ENCODE measurements at places on chromosomes 5 and 9.

GRCh38 chr5:1067141-1068121 lies 44.4 kb downstream of the SLC12A7 start:
- no peak for DNase-seq

DNA sequence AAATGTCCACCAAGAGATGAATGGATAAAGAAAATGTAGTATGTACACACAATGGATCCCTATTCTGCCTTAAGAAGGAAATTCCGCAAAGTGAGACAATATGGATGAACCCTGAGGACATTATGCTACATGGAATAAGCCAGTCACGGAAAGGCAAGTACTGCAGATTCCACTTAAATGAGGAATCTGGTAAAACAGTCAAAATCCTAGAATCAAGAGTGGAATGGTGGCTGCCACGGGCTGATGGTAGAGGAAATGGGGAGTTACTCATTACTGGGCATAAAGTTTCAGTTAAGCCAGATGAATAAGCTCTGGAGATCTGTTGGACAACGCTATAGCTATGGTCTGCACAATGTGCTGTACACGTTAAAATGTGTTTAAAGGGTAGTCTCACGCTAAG lies 47.2 kb downstream of the STK10 start:
- DNase-seq = no peak

DNA sequence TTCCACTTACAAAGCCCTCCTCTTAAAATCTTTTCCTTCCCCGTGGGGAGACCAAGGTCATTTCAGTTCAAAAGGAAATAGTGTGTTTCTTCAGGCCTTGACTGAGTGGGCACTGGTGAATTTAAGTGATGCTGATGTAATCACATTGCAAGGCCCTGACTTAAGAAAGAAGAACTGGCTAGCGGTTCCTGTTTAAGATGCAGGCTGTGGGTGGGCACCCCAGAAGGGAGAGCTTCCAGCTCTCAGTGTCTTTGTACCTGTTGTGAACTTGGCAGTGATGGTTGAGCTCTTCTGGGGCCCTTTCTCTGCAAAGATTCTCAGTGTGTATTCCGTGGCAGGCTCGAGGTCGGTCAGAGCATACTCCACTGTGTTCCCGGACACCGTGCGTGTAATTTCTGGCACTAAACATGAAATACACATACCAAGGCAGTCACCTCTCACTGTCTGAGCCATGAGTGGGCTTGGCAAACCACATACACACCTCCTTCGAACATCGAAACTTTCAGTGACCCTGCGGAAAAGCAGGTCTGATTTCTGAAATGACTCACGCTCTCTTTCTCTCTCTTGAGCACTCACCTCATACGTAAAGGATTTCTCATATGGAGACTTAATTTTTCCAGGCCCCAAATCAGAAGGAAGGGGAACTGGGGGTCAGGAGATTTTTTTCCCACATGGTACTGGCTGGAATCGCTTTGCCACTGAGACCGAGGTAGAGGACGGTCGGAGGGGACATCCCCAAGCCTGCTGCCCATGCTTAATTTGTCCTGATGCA lies 81.9 kb downstream of the TNC start:
- DNase-seq = no peak

GRCh38 chr5:32135086-32135485 lies 39.0 kb downstream of the GOLPH3 start:
- DNase-seq = no peak

DNA sequence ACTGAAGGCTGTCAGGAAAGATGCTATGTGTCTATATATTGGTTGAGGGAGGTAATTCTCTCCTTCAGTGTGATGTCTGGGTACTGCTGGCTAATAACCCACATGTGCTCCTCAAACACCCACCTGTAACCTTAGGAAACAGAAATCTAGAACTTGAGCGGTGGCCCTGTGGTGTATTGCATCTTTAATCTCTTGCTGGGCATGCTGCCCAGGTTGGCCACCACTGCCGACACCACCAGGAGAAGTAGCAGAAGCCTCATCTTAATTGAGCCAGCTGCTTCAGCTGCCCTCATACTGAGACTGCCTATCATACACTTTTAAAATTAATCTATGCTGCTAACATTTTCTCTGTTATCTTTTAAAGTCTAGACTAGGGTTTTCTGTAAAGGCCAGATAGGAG lies 103.5 kb upstream of the C5orf63 start:
- no peak for DNase-seq

GRCh38 chr9:97529363-97530076 lies 28.1 kb downstream of the TMOD1 start:
- DNase-seq = no peak

GRCh38 chr9:89455356-89455824 lies 42.5 kb downstream of the SEMA4D start:
- DNase-seq = no peak

- DNase-seq = no peak
Measured at GRCh38 chr9:133581513-133582343, 27.5 kb downstream of the FAM163B start.

DNA sequence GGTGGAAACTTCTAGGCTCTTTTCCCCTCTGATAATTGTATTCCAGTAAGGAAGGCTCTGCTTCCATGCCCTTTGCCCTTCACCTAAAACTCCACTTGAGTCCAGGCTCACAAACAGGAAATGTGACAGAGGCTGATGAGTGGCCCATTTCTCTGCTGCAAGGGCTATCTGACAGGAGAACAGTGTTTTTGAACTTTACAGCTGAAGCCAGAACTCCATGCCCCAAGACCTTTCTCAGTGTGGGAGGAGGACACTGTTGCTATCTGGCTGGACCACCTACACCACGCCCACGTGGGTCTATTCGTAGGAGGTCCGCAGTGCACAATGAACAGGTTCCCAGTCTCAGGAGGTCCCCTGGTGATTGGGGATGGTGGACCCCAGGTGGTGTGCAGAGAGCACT lies 13.6 kb downstream of the GGTA1 start:
- DNase-seq = no peak

GRCh38 chr5:111930905-111931461 lies 174.0 kb upstream of the NREP start:
- DNase-seq = no peak

GRCh38 chr5:16459451-16459850 lies 6.1 kb downstream of the ZNF622 start:
- DNase-seq = no peak

GRCh38 chr9:89879701-89880100 lies 274.9 kb downstream of the GADD45G start:
- no peak for DNase-seq

GRCh38 chr5:74294231-74294705 lies 346.3 kb downstream of the ENC1 start:
- DNase-seq = no peak

GRCh38 chr9:124291801-124292396 lies 34.1 kb downstream of the NEK6 start:
- no peak for DNase-seq

DNA sequence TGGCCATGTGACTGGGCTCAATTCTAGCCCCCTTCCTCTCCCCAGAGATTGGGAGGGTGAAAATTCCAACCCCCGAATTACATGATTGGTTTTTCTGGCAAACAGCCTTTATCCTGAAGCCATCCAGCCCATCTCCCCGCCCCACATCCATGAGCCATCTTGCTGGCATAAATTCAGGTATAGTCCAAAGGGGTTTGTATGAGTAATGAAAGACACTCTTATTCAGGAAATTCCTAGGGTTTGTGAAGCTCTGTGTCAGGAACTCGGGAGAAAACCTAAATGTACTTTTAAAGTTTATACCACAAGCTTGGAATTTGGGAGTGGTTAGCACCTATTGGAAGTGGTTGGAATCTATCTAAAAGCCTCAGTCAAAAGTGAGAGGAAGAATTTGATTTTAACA lies 80.6 kb upstream of the SIMC1 start:
- no peak for DNase-seq

GRCh38 chr5:55541056-55541635 lies 6.4 kb upstream of the PLPP1 start:
- DNase-seq = no peak

DNA sequence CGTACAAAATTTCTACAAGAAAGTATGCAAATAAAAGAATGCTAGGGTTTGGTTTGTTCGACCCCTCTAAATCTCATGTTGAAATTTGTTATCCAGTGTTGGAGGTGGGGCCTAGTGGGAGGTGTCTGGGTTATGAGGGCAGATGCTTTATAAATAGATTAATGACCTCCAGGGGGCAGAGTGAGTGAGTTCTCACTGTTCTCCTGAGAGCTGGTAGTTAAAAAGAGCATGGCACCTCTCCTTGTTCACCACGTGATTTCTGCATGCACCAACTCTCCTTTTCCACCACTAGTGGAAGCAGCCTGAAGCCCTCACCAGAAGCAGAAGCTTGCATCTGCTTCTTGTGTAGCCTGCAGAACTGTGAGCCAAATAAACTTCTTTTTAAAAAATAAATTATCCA lies 50.4 kb upstream of the FAM170A start:
- peak; percentile 9 for DNase-seq

- no peak for DNase-seq
Measured at GRCh38 chr5:160930406-160930805, 78.4 kb upstream of the ATP10B start.

GRCh38 chr9:120655005-120655622 lies 59.2 kb downstream of the MEGF9 start:
- no peak for DNase-seq

DNA sequence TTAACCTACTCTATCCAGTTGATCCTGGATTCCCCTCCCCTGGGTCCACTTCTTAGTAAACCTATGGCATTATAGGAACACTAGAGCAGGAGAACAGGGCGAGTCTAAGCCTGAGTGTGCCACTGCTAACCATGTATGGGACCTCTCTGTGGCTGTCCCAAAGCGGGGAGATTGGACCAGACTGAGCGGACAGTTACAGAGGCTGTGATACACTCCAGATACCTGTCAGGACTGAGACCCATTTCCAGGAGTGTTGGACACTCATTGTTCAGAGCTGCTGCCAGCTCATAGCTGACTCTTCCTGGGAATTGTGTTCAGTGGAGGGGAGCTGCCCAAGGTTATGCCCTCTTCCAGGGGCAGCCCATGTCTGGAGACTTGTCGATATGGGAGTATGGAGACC lies 11.9 kb upstream of the LTC4S start:
- DNase-seq = no peak

DNA sequence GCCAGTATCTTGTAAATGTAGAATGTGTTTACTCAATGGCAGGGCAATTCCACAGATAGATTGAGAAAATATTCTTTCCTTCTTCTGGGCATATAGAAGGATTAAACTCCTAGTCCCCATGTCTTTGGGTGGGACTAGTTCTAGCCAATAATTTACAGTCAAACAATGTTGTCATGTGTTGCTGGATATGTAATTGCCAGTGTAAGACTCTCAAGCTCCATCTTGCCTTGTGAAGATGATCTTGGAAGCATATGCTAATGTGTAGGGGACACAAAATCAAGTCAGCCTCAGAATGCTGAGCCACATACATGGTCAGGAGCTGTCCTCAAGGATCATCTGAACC lies 386.9 kb downstream of the CETN3 start:
- peak; percentile 24 for DNase-seq

DNA sequence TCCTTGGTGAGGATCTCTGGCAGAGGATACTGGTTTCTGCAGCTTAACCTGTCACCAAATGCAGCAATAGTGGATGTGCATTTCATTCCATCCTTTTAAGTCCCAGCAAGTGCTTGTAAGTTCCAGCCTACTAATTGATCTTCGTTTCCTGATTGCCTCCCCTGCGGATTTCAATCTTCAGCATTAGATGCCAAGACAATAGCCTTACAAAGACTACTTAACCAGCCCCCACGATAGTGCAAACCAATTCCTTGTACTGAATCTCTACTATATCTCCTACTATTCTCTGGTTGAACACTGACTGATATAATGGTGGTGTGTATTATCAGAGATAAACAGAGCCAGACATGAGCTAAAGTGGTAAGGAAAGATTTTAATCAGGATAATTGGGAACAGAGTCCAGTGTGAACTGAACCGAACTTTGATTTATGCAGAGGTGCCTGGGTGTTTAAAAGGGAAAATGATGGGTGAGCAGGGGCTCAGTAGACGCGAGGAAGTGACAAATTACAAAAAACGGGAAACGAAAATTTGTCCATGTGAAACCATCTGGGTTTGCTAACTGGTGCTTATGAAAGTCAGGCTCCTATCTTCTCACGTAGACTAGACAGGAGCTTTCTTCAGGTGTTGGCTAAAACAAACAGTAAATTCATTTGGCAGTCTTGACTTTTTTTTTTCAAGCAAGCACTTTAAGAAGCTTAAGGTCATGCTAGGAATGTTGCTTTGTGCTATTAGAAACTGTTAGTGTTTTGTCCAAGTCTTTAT lies 106.9 kb upstream of the ST8SIA4 start:
- no peak for DNase-seq

DNA sequence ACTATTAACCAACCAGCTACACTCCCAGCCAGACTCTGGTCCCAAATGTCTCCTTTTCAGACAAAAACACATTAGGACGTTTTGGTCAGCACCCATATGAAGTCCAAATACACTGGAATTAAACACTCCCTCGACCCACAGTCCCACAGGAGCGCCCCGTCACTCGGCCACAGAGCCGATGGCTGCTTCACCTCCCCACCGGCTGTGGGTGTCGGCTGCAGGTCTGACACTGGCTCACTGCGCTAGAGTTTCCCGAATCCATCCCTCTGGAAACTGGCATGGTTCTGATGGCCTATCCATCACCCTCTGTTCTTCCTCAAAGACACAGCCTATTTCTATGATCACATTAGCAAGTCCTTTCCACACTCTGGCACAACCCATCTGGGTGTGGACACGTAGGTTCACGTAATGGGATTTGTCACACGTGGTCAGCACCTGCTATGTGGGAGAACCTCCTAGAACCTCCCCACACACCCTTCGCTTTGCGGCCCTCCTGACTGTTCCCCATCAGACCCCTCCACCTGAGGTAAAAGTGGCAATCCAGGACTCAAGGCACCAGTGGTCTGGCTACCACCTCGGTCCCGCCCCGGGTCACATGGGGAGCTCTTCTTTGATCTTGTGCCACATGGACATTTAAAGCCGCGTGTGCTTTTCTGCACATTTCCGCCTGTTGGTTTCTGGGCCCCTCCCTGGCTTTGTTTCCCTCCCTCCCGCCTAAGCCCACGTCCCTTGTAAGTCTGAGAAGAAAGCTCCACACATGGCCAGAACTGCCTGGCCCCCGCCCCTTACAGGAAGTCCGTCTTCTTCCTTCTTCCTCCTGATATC lies 131.1 kb upstream of the PHYKPL start:
- no peak for DNase-seq

DNA sequence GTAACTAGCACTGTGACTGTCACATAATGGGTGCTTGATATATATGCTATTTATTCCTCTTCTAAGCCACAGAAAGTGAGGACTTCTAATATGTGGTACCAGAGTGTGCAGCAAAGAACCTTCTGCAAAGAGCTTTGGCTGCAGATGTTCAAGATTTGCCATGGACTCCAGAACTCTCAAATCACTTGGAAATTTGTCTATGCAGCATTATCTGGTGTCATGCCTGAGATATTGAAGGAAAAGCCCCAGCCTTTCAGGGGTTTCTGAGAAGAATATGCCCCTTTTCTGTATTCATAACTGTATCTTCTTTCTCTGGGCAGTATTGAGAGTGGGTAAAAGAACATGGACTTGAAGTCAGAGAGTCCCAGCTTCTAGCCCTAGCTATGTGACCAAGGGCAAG lies 4.8 kb upstream of the G3BP1 start:
- DNase-seq = no peak

DNA sequence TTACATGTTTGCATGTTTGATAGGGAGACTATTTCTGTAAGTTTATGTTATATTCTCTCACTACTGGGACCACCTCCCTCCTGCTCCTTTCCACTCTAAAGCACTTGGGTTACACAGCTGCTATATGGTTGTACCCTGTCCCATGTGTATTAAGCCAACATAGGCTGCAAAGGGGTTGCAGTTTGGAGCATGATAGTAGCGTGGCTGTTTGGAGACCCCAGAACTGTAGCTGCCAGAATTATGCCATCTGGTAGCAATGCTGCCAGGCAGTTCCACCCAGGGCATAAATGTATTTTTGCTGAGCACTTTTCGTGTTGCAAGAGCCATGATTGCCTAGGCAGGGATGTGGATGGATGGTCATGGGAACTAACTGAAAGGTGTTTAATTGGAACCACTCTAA lies 81.8 kb downstream of the CNTLN start:
- no peak for DNase-seq
